ENCODE measurements at places on chromosomes 5 and 9.

DNA sequence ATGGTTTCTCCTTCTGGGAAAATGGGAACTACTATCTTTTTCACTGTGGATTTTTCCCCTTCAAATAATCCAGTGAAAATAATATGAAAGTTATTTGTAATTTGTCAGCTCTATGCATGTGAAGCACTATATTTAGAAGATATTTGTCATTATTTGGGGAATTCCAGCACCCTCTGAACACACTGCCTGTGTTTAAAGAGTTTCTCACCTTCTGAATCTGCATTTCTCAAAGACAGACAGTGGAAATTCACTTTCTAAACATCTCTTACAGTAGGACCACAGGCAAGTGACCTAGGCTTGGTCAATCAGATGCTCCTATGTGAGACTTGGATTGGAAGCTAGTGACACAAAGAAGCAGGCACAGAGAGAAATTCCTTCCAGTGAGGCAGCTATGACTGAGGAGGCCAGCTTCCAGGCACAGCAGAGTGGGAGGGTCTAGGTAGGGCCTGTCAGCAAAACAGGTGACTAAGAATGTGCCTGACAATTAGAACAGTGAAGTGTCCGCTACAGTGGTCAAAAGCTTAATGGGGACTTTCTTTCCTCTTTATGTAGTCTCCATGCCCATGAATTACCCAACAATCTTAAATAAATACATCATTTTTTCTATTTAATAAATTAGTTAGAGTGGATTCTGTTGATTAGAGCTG, 167.2 kb downstream of the HMHB1 start:
- DNase-seq, result no peak

DNA sequence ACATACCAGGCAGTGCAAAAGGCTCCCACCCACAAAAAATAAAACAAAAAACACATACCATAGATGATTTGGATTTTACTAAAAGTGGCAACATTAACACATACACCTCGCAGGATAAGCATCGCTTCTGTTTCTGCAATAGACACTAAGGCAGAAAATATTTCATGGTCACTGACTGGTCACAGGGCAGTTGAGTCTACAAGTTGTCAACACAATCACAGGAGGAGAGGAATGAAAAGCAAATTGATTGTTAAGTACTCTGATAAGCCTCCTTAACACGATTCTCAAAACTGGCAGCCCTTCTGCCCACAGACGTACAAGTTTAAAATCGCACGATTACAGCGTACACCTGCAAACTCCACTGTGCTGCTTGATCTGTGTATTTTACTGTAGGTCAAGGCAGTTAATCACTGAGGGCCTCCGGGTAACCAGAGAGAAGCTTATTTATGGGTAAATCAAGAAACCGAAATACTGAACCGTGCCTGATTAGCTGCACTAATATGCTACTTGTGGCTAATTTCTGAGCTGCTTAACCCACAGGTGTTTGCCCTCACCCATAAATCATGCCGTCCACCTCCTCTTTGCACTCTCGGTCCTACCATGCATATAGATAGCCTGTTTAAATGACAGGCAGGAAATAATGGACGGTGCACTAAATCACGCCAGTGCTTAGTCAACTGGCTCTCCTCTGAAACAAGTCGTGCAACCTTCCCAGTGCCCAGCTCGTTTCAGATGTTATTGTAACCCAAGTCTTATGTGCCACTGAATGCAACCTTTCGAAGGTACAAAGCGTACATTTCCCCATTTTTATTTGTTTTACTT, 659.4 kb upstream of the ADAMTS16 start:
- no peak for DNase-seq

DNA sequence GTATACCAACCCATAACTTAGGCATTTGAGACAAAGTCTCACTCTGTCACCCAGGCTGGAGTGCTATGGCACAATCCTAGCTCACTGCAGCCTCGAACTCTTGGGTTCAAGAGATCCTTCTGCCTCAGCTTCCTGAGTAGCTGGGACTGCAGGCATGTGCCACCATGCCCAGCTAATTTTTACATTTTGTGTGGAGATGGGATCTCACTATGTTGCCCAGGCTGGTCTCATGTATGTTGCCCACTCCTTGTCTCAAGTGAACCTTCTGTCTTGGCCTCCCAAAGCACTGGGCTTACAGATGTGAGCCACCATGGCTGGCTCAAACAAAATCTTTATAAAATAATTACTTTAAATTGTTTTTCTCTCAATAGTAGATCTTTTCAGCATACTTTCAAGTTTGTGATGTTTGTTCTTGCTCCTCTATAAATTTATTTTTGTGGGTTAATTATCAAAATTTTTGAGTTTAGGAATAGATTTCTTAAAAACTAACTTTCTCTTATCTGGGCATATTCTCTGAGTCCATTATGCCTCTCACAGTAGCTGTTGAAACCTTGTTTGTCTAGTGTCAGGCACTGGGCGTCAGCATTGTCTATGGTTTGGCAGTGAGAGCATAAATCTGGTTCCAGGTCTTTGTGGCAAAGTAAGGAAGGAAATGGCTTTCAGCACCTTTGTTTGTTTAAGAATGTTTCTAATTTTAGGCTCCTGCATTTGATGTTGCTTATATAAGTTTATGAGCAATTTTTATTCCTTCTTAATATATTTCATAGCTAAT, 38.7 kb downstream of the NLN start:
- no peak for DNase-seq

DNA sequence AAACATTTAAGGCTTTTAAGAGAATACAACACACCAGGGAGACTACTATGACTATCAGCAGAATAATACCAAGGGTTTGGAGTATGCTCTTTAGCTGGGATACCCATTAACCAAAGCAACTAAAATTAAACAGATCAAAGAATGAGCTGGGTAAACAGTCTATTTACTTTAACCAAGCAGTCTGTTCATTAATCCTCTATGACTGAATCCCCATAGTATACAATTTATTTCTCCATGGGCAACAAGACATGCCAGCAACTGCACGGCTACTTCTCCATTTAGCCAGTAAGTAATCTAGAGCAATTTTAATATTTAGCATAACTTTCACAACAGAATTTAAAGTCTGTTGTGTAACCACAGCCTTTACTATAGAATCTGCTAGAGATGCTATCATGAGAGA, 77.6 kb downstream of the CDO1 start:
- no peak for DNase-seq

GRCh38 chr5:84403773-84404172, 19.1 kb upstream of the EDIL3 start:
- no peak for DNase-seq

GRCh38 chr9:136225366-136225747, 20.3 kb downstream of the QSOX2 start:
- no peak for DNase-seq

GRCh38 chr9:4389755-4390154, 89.9 kb upstream of the GLIS3 start:
- DNase-seq, result no peak

DNA sequence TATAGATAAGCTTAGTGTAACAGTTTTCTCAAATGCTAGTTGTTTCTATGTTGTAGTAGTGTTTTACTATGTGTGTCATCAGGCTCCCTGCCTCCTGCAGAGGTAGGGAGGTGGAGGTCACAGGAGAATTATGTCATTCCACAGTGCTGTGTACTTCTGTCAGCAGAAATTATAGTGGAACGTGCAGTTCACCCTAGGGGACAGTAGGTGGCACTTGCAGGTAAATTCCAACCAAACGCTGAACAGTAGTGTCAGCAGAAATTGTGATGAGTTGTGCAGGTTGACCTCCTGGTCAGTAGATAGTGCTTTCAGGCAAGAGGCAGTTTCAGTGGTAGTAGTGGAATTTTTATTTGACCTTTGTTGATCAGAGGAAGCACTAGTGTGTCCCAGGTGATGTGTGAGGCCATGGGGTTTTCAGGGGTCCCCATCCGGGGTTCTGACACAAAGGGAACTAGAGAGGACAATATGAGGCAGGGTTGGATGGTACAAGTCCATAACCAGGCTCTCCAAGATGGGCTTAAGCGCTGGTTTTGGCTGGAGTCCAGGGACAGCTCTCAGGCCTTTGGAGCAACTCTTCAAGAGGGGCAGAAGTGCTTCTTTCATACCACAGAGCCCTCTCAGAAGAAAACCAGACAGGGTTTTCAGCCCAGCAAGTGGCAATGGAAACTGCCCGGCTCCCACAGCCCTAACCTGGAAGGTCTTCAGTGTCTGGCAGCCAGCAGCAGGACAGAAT, 402.9 kb downstream of the CYLC2 start:
- no peak for DNase-seq

- DNase-seq, result no peak
These were observed 8.6 kb upstream of the ANKRD33B start for GRCh38 chr5:10555277-10555684.

DNA sequence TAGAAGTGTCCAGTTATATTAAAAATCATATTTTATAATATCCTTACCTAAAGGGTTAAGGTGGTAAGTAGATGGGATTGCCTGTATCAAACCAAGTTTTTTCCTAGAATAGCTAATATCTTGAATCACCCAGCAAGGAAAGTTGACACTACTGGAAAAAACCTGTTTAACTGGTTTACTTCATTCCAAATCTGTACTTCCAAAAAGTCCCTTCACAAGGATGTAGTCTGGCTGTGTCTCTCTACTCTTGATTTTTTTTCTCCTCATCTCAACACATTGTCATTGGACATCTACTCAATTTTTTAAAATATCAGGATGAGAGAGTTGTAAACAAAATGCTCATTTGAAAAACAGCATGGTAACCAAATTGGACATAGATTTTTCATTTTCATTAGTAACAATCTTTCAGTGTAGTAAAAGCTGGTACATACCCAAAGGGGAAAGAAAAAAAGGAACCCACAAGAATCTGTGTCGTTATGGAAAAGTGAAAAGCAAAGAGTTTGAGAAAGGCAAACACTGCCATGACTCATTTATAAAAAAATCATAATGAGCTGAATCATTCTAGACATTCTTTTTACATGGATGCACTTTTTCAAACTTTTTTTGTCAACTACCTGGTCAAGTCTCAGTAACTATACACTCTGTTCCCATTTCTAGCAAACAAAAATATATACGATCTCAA, 173.5 kb downstream of the GLIS3 start:
- no peak for DNase-seq

DNA sequence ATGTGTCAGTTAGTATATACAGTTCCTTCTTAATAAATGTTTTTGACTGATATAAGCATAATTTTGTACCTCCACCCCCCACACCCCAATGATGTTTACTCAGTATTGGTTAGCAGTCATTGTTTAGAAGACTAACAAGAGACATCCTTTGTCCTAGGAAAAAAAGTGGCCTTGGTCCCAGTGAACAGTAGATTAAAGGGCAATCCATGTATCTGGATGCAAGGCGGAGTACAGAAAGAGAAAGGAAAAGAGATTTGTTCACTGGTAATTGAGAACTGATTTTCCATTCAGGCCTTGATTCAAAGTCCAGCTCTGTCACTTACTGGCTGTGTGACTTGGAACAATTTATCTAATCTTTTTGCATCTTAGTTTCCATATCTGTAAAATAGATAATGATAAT, 4.6 kb downstream of the RALGPS1 start:
- DNase-seq, result no peak

GRCh38 chr5:164893071-164893470, 1387.7 kb downstream of the MAT2B start:
- DNase-seq, result no peak

DNA sequence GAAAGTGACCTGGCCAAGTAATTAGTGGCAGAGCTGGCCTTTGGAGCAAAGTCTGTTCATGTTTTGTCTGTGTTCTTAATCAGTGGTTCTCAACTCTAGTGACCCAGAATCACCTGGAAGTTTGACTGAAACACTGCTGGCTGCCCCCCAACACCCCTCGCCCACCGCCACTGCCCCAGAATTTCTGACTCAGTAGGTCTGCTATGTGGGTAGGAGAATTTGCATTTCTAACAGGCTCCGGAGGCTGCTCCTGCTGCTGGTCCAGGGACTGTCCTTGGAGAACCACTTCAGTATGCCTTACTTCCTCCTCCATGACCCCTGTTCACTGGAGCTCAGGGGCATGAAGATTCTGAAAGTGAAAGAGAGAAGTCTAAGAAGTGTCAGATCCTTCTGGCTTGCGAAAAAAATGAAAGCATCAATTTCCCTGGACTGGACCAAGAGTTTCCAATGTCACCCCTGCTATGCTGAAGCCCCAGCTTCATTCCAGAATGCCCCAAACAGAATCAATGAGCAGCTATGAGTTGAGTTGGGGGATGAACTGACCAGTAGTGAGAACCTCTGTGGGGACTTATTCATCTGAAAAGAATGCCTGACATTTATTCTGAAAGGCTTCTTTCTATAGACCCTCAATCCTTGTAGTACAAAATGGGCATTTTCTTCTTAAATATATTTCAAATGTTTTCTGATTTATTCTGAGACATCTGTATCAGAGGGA, 20.8 kb upstream of the COL15A1 start:
- no peak for DNase-seq

DNA sequence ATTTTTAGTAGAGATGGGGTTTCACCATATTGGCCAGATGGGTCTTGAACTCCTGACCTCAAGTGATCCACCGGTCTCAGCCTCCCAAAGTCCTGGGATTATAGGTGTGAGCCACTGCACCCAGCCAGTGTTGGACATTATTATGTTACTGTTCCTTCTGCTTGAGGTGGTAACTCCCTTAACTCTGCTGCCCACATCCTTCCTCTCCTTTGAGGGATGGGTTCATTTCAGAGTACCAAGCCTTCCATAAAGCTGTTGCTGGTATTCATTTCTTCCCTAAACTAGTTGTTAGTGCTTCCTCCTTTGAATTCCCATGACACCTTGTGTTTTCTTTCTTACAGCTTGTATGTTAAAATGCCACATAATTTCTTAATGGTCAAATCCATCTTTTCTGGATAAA, 54.0 kb downstream of the CTNNA1 start:
- no peak for DNase-seq

DNA sequence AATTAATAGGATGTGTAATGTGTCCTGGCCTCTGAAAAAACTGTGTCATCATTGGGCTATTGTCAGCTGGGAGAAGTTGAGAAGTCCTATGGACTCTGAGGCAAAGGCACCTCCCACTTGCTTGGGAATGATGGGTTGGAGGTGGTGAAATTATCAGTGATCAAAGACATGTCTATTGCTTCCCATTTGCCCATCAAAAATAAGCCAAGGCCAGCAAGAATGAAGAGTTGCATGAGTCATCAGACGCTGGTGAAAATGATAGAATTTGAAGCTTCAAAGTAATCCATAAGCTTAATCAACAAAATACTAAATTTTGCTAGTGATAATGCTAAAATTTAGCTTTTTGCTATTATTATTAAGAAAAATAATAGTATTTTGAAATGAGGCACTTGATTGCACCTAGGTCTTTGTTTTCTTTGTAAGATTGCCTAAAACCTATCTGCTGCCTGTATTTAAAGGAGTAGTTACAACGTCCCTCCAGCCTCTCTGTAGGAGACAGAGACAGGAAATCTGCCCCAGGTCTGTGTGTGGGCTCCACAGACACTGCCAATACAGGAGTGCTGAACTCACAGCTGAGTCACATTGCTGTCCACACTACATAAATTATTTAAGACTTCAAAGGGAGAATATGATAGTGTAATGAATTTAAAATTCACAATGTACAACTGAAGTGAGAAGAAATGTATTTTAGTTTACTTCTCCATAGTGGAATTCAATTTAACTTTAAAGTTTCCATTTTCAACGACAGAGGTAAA, 48.4 kb upstream of the APC start:
- no peak for DNase-seq

- no peak for DNase-seq
These were observed 39.8 kb upstream of the FLT4 start for GRCh38 chr5:180689071-180689694.

- DNase-seq, result no peak
These were observed 6.8 kb upstream of the TIFAB start for GRCh38 chr5:135458921-135459331.

GRCh38 chr5:132102101-132102701, 28.6 kb downstream of the CSF2 start:
- no peak for DNase-seq

- no peak for DNase-seq
These were observed 49.6 kb downstream of the FAT2 start for GRCh38 chr5:151541571-151541970.

- no peak for DNase-seq
These were observed 13.5 kb downstream of the CCNI2 start for GRCh38 chr5:132760601-132761317.
